ENCODE measurements at places on chromosomes 7 and 10.

- no peak for DNase-seq
These were observed 138.4 kb downstream of the PLXDC2 start for GRCh38 chr10:19954601-19955000.

- DNase-seq: no peak
These were observed 684 bp upstream of the ATXN7L1 start for GRCh38 chr7:105876964-105877601.

DNA sequence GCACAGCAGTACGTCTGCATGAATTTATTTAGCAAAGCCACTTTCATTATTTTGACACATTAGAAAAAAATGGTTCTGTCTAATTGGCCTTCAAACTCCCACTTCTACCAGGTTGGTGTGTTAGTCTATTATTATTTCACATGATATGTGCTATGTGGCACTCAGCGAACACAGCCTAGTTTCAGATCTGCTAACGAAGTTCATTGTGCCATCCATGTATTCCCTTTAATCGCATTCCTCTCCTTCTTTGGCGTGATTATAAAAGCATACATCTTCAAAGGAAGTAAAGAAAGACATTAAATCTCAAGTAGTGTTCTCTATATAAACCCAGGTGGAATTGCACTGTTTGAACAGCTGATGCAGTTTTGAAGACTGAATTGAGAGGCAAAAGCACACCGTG, 96.4 kb upstream of the CACNA2D1 start:
- no peak for DNase-seq

- DNase-seq: no peak
These were observed 171.2 kb downstream of the PTPRN2 start for GRCh38 chr7:158416283-158416933.

- no peak for DNase-seq
These were observed 172.9 kb downstream of the DKK1 start for GRCh38 chr10:52486840-52487611.

- DNase-seq: no peak
These were observed 621.4 kb downstream of the POM121L12 start for GRCh38 chr7:53656881-53657280.

DNA sequence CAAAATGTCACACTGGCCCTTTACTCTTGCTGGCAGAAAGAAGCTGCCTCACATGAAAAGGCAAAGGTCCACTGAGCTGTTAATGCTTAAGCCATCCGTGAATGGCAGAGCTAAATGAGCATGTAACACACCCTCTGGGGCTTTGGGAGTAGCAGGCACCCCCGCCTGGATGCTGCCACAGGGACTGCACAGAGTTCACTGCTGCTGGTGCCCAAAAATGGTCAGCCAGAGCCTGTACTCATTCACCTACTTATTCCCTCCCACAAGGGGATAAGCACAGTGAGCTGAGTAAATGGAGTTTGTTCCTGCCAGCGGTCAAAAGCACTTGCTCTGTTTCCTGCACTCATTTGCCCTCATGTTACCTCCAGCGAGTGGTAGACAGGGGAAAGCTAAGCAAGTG, 374.0 kb upstream of the STEAP1 start:
- DNase-seq: no peak

GRCh38 chr7:45590679-45591057, 16.5 kb downstream of the ADCY1 start:
- no peak for DNase-seq

DNA sequence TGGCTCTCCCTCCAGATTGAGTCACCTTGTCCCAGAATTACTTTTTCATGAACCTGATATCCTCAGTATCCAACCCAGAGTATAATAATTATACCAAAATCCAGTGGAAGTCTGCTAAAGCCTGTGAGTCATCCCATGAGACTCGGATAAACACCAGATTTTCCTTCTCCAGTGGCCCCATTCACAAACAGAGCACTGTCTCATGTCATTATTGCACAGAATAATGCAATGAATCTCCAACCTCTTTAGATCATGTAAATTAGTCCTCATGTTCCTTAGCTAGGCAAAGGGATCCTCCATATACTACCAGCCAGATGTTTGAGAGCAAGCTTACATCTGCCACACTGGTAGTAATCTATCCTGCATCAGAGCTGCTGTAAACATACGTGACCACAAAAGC, 89.0 kb downstream of the AMPH start:
- DNase-seq: no peak

DNA sequence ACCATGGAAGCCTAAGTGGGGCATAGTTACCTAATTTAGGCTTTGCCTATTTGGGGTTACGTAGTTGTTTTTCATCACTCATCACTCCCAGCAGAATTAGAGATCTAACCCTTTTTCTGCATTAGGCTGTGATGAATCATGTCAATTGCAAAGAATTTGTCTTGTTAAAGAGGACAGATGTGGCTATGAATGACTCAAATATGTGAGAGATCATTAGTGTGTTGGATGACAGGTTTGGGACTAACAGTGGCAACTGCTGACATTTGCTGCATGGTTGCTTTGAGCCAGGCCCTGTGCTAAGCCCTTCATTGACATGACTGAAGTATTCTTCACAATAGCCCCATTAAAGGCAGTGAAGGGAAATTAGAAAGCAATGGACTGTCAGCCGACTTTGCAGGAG, 83.4 kb upstream of the BMPER start:
- DNase-seq: no peak

DNA sequence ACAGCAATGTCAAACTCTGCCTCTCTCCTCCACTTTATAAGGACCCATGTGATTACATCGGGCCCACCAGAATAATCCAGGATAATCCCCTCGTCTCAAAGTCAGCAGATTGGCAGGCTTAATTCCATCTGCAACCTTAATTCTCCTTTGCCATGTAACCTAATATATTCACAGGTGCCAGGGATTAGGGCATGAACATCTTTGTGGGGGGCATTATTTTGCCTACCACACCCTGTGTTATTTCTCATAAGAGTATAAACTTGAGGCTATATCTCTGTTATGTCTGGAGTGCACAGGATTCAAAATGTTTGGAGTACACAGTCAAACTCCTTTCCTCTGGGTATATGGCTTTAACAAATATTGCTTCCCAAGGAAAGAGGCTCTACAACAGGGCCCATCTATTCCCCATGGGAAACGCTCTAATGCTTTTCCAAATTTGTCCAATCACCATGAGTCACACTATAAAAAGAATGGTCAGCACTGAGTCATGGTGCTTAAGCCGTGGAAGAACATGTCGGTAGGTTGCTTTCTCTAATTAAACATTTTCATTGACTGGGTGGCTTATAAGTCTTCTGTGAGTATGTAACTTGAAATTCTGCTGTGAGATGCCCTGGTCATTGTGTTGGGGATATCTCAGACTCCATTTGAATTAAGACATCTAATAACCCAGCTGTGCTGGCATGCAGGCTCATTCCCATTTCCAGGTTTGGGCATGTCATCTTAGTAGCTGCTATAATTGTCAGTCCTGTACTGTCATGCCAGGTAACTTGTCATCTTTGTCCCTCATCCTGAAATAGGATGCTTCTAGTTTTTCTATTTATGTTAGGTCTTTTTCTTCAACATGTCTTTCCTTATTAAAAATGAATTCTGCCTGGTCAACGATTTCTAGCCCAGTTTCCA, 11.5 kb upstream of the AKR1B10 start:
- no peak for DNase-seq

GRCh38 chr7:41035794-41036193, 667.1 kb downstream of the INHBA start:
- no peak for DNase-seq

- no peak for DNase-seq
These were observed 734.4 kb downstream of the PARD3 start for GRCh38 chr10:34080485-34081346.

- no peak for DNase-seq
These were observed 22.6 kb downstream of the PLAC9 start for GRCh38 chr10:80154978-80155695.

- no peak for DNase-seq
These were observed 71.9 kb upstream of the DUSP5 start for GRCh38 chr10:110425684-110426293.

DNA sequence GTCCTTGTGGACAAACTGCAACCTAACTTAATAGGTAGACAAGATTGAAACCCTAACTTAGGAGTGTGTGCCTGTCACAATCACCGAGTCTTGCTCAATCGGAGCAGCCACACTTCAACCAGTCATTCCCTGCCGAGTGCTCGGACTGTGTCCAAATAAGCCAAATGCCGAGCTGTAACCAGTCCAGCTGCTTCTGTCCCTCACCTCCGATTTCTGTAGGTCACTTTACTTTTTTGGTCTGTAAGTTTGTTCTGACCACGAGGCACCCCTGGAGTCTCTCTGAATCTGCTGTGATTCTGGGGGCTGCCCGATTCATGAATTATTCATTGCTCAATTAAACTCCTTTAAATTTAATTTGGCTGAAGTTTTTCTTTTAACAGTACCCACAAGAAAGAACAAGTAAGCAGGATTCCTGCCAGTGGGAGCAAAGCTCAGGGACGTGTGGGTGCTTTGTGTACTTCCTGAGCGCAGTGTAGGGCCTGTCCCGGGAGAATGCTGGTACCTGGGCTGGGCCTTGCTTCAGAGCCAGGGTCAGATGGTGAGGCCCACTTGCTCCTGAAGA, 140.1 kb downstream of the ACTR3B start:
- no peak for DNase-seq

DNA sequence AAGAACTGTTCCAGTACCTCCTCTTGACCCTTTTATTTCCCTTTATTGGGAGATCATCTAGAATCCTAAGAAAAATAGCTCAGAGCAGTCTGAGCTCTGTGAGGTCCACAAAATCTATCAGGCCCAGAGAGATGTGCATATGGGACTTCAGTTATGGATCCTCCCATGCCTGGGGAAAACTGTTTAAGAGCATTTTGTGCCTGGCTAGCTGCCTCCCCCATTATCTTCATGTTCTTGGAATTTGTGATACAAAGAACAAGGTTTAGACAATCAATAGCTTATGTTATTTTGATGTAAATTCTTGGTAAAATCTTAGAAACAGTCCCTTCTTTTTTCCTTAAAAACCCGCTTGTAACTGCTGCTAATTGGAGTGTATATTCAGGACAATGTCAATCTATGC, 75.2 kb downstream of the USP6NL start:
- DNase-seq: no peak

DNA sequence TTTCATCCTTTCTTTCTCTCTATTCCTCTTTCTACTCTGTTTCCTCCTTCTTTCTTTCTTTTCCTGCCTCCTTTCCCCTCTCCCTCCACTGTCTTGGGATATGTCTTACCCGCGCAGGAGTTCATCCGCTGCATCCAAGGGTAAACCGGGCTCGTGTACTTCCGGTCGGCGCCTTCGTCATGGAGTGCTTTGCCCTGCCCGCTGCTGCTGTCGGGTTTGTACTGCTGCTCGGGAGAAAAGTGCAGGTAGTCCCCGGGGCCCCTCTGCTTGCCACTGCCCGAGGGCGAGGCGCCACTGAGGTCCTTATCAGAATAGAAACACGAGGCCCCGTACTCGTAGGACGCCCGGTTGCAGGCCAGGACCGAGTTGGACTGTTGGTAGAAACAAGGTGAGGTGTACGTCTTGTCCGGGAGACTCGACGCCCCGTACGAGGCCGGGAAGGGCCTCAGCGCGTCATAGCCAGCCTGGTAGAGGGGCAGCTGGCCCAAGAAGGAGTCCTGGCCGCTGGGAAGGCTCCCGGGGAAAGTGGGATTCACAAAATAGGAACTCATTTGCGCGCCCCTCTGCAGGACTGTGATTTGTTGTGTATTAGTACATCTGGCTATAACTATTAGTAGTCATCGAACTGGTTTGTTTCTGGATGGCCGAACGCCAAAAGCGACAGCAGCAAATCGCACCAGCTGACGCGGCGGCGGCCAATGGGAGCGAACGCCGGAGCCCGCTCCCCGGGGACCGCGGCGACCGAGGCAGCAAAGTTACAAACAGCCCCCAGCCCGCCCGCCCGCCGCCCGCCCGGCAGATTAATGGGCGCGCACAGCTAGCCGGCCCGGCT, at the start of gene HOXA6:
HOXA6 (minus strand) TSS at position 576 of the 832 bp plus-strand sequence; CDS start at position 551, 25 bp downstream.
- no peak for DNase-seq

DNA sequence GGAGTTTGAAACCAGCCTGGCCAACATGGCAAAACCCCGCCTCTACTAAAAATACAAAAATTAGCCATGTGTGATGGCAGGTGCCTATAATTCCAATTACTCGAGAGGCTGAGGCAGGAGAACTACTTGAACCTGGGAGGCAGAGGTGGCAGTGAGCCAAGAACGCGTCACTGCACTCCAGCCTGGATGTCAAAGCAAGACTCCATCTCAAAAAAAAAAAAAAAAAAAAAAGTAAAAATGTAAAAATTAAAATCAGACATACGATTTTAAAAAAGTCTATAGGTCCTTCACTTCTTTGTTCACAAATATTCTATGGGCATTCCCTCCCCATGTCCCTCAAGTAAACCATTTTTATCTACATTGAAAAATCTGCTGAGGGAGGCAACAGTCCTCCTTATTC, 34.9 kb upstream of the TLL2 start:
- DNase-seq: no peak

DNA sequence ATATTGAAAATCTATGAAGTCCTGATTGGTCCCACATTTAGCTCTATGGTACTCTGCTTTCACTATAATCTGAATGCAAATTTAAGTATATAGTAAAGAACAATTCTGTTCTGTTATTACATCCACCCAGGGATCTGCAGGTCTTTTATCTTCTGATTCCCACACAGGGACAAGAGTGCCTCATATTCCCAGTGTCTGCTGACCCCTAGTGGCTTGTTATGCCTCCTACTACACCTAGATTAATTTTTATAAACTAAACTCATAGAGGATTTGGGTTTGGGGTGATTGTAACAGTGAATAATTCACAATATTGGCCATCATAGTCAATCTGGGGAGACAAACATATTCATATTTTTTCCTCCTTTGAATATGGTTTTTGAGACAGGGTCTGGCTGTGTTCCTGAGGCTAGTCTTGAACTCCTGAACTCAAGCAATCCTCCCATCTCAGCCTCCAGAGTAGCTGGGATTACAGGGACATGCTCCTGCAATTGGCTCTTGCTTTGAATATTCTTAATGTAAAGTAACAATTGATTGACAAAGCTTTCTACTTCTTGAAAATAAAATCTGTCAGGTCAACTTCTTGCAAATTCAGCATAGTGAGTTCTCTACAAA, 282.1 kb downstream of the KCND2 start:
- DNase-seq: no peak

DNA sequence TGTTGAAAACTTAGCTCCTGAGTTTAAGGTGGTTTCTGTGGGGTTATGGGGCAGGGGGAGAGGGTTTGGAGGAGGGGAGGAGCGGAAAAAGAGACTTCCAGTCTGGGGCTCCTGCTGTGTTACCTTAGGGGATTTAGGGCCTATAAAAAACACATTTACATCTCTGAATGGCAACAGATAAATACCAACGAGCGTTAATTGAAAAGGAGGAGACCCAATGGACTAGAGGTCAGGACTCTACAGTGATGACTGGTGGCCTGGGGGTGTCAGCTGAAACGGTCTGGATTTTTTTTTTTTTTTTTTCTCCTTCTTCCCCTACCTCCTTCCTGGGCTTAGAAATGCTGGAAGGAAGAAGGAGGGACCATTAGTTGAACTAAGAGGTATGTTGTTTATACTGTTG, 47.4 kb downstream of the AUTS2 start:
- DNase-seq: no peak

GRCh38 chr10:111023060-111023459, 53.8 kb upstream of the ADRA2A start:
- DNase-seq: no peak

- no peak for DNase-seq
These were observed 9.8 kb upstream of the TAX1BP1 start for GRCh38 chr7:27730112-27730511.

Measured in CD4-positive, alpha-beta T cell treated with Interleukin-21 for 1 hour (primary cell).